Fibroblast of the aortic adventitia (primary cell): ENCODE measurements at places on chromosomes 13 and 19.

DNA sequence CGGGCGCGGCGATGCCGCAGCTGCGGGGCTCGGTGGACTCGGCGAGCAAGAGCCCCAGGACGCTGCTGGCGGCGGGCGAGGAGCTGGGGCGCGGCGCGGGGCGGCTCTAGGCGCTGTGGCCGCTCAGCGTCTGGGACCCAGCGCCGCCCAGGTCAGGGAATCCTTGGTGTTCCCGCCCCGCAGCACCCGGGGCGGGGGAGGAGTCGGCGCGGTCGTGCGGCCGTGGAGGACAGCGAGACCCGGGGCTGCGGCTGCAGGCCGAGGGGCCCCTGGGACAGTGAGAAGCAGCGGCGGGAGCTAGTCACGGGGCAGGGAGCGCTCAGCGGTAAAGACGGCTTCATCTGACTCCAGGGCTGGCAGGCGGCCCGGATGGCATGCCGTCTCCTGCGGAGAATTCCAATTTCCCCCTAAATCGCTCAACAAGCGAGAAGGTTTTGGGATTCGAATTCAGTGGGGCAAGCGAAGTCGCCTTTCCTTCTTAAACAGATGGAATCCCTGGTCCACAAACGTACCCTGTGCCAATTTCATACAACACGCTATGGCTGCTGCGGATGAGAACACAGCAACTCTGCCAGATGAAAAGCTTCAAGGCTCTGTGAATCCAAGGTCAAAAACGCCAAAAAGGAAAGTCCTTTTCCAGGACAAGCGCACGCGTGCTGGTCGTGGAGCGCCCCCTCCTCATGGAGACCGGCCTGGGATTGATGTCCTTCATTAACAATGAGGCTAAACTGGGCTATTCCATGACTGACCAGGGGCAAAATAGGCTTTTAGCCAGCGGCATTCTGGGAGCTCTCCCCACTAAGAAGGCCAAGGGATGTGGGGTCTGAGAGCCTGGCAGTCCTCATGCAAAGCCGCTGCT, 4.2 kb upstream of the ZSCAN4 start:
- peak; percentile 46 for DNase-seq

- no peak for DNase-seq
Observed at GRCh38 chr13:28958018-28958417, 137.9 kb downstream of the MTUS2 start.

DNA sequence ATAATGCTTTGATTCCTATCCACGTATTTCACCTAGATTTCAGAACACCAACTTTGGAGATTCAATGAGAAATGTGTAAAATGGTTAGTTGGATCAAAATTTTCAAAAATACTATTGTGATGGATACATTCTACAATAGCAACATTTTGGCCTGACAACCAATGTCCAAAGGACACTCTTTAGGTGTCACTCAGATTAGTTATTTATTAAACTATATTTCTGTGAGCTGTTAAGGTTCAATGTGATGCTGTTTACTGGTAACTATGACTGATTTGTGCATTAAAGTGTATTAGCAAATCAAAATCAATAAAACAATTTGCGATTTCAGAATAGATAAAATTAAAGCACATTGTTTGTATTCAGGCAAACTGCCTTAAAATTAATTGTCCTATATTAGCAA, 149.8 kb downstream of the PCDH9 start:
- DNase-seq, result no peak

DNA sequence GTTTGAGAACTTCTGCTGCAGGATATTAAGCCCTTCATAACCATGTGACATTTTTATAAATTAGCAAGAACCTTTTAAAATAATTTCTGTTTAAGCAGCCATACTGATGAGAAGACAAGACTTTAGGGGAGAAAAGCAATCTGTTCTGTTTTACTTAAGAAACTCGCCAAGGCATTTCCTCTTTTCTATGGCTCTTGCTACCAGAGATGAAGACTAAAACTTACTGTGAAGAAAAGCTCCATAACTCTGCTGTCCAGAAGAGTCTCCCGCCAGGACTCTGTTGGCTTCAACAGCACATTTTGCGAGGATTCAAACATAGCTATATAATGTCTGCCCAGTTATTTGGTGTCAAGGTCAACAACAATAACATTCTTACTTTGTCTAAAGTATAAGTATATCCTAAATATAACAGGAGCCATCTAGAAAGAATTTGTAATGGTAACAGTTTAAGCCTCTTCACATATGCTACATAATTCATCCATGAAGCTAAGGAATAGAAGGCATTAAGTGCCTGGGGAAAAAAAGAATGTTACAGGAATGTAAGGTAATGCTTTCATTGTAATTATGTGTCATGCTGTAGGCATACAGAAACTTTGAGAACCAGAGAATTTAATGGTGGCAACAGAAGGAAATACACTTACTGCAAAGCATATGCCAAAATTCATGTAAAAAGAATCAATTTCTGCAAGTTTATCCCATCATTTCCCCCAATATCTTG, 53.2 kb upstream of the EEF1AKMT1 start:
- DNase-seq, result peak; percentile 36

GRCh38 chr13:74061926-74062595, 72.1 kb downstream of the KLF12 start:
- DNase-seq, result peak; percentile 67

DNA sequence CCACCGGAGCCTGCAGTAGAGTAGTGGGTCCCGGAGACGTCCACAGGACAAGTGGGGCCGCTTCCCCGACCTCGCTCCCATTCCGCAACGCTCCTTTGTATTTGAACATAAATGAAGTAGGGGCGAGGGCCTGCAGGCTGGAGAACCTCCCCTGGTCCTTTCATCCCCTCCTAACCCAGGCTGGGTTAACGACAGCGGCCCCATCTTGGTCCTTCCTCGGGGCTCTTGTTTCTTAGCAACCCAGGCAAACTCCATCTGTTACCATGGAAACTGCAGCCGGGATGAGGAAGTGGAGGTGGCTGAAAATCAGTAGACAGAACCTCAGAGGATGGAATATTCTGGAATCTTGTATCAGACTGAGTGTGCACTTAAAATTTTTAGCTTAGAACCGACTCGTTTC, 132.6 kb upstream of the USP29 start:
- no peak for DNase-seq

DNA sequence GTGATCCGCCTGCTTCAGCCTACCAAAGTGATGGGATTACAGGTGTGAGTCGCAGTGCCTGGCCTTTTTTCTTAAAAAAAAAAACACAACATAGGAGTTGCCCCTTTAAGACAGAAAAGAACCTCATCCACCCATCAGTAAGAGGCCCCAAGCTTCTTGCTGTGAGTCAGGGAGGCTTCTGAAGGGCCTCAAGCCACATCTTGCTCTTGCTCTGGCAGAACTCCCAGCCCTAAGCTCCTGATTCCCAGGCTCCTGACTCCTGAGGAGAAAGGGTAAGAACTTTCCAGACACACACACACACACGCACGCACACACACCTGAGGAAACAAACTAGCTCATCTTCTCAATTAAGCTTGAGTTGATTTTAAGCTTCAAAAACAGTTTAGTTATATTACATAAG, 6.9 kb downstream of the ETFB start:
- peak; percentile 91 for DNase-seq
